ENCODE measurements at places on chromosomes 6 and 20.

GRCh38 chr6:5878792-5879191, 127.9 kb downstream of the NRN1 start:
- DNase-seq: no peak

GRCh38 chr6:79263359-79263758, 28.9 kb upstream of the HMGN3 start:
- DNase-seq: no peak

DNA sequence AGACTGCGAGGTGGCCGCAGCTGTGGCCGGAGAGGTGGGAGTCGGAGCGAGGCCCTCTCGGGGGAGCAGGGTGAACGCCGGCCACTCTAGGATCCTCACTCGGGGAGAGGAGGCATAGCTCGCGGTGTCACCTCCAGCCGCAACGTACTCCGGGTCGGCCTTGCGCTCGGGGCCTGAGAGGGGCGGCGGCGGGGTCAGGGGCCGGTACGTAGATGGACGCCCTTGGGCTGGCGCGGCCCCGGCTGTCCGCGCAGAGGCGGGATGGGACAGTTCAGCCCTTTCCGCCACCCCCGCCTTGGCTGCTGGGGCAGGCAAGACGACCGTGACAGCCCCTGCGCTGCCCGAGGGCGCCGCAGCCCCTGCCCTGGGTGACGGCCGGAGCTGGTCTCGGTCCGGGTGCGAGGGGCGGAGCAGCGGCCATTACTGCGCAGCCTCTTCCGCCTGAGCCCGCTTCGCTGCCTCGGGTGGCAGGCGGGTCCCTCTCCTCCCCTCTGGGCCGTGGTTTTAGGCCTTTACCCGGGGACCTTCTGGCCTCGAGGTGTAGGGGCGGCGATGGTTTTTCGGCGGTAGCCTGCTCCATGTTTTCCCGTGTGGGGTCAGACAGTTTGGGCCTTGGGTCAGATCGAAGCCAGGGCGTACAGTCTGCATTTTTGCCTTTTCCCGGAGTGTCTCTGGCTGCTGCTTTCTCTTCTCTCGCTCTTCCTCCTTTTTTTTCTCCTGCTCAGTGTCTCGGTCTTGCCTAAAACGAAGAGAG, 405 bp downstream of the RNF146 start:
- DNase-seq: no peak

- no peak for DNase-seq
Measured at GRCh38 chr20:60316476-60317158, 358.4 kb downstream of the CDH26 start.

DNA sequence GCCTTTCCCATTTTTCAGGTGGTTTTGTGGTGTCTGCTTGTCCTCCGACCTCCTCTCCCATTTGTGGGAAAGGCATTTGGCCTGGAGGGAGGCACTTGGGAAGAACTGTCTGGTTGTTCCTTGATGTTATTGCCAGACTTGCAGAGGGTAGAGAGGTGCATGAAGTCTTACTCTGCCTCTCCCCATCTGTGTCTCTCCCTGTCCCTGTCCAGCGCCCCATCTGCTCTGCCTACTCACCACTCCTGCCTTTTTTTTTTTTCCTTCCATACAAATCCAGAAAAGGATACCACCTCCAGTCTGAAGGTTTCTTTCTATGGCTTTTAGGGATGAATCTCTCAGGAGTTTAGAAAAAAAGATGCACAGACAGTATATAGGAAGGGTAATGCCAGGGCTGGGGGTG, 19.8 kb downstream of the PPARD start:
- no peak for DNase-seq

DNA sequence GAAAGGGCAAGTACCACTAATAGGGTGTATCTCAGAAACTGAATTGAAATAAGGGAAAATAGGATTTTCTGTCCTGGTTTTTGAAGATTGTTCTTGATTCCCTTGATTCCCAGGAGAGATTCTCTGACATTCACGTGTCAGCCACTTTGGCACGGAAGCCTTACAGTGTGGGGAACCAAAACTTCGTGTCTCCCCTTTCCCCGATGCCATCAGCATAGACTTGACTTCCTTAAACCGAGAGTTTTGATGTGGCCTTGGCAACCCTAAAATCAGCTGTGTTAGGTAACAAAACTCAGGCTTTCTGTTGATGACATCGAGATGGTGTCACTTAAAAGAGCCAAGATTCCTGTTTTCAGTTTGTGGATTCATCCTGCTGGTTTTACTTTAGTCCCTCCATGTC, 7.5 kb downstream of the HMGN4 start:
- DNase-seq: no peak

- DNase-seq: no peak
Measured at GRCh38 chr20:39853050-39853449, 836.0 kb downstream of the MAFB start.

GRCh38 chr20:38083338-38084048, 49.9 kb downstream of the RPRD1B start:
- DNase-seq: no peak

- DNase-seq: no peak
Measured at GRCh38 chr6:44561832-44562665, 174.5 kb downstream of the CDC5L start.

DNA sequence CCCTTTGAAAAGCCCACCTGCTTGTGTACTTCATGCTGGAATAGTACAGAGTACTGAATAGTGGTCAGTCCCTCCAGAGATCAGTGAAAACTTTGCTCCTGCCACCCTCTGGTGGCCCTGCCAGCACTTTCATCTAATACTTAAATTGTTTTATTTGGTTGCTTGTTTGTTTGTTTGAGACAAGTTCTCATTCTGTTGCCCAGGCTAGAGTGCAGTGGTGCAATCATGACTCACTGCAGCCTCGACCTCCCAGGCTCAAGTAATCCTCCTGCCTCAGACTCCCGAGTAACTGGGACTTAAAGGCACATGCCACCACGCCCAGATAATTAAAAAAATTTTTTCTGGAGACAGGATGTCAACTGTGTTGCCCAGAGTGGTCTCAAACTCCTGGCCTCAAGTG, 9.1 kb downstream of the FAM83D start:
- no peak for DNase-seq

- no peak for DNase-seq
Measured at GRCh38 chr6:88705601-88706000, 257.8 kb downstream of the RNGTT start.

DNA sequence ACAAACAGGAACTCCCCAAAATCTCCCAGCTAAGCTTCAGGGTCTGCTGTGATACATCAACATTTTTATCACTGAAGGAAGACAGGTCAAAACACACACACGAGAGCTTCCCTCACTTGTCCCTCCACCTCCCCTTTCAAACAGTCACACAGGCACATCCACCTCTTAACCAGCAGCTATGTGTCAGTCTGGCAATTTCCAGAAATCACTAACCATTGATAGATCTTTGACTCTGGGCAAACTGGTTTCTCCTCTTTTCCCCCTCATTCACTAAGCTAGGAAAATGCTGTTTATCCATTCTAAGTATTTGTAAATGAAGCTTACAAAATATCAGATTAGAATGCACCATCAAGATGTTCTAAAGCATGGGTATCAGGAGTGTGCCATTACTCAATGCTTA, 87.8 kb downstream of the DCDC2 start:
- DNase-seq: no peak

- no peak for DNase-seq
Measured at GRCh38 chr20:59019217-59019616, at the start of gene TUBB1. TSS of gene TUBB1 (plus strand) at chr20:59019429. CDS start at chr20:59019523, 94 bp downstream.

DNA sequence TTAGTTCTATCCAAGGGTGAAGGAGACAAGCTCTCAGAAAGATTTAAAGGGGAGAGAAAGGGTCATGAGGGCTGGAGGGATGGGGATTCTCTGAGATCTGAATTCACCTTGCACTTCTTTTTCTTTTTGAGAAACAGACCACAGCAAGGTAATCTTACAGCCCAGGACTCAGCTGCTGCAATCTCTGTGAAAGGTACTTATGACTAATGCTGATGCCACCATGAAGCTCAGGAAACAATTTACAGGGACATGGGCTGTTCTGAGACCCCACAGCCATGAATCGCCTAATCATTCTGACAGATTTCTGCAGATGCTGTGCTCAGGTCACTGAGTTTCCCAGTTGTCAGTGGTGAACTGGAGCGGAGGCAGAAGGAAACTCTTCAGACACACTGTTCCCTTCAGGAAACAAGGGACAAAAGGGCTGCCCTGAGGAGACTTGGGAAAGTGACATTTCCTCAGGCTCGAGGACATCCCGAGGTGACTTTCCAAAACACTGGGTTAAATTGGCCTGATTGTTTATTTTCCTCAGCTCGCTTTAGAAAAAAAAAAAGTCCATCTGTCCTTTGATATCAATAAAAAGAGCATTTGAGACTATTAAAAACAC, 103.8 kb upstream of the PLCB4 start:
- DNase-seq: no peak

GRCh38 chr6:18488526-18489270, 101.5 kb downstream of the RNF144B start:
- no peak for DNase-seq

DNA sequence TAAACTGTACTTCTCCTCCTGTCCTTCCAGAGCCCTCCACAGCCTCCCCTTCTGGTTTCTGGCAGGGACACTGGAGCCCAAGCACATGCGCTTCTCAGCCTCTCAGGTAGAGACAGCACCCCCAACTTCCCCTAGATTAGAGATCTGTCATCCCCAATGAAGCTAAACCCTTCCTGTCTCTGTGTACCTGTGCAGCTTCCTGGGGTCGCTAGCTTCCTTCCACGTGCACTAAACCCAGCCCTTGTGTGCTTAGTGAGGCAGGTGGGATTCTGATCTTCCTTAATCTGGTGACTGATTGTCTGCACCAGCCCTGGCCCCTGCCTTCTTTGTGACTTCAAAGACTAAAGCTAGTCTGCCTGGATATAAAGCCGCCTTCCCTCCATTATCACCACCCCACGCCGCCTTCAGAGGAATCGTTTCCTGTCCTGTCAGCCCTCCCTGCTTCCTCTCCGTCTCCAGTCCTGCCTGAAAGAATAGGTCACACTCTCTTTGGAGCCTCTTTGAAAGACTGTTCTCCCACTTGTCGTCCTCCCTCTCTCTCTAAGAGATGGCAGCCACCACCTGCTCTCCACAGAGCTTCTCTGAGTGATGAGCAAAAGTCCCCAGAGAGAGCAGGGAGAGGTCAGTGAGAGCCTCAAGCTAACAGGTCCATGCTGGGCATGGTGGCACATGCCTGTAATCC, 27.5 kb downstream of the CAPN11 start:
- no peak for DNase-seq

DNA sequence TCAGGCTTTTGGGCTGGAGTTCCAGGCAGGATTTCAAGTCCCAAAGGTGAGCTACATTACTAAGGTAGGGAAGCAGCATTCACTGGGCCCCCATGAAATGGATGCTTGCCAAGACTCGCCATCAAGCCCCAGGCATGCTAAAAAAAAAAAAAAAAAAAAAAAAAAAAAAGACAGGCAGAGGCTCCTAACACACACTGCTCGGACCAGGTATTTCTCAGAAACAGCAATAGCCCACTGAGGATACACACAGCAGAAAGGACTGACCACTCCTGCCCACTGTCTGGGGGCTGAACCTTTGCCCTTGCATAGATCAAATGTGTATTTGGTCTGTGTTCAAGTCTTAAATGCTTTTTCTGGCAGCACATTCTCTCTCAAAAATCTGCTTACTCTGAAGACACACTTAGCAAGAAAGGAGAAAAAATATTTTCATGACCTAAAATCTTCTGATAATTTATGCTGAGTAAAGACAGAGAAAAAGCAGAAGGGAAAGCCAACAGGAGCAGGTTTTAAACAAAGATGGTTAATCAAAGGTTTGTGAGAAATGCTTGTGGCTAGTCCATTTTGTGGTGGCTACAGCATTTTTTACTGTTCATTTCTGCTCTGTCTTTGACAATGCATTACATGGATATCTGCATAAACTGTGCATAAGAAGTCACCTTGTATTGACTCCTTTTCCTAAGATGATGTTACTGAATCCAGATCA, 37.9 kb upstream of the BEND6 start:
- DNase-seq: no peak

- peak; percentile 6 for DNase-seq
Measured at GRCh38 chr6:124978451-124979293, 16.4 kb downstream of the RNF217 start.

GRCh38 chr6:3882431-3882830, 33.3 kb downstream of the FAM50B start:
- DNase-seq: no peak

Measured in nucleus accumbens (tissue), 56 donors.